ENCODE measurements at places on chromosomes 2 and 18. TPM values are rescaled to one million over a fixed set of nuclear protein-coding genes. Genes with fewer than 3 reads are reported as not detected.

SLC4A5 gene
- total RNA-seq, result 2.2 TPM

GRCh38 chr2:29106980-29107388 lies 8.2 kb upstream of the CLIP4 start:
- no peak for DNase-seq

DNA sequence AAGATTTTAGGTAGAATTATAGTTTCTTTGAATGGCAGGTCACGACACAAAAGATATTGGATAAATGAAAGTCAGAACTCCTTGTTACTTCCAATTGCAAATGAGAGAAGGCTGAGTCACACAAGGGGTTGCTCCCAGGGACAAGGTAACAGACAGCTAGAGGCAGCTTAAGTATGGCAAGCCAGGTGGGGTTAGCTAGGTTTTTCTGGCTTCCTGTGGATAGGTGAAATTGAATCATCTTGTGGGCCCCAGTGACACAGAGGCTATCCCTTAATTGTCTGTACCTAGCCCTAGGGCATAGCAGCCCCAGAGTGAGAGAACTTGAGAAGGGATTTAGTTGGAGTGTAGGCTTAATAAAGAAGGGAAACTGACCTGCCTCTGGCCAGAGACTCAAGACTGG lies 407.7 kb upstream of the SLC8A1 start:
- DNase-seq, result no peak

RAB27B gene
- 0.10 TPM for total RNA-seq

RGPD6 gene
- 17.4 TPM for total RNA-seq

GAD1 gene
- total RNA-seq, result not detected

DNA sequence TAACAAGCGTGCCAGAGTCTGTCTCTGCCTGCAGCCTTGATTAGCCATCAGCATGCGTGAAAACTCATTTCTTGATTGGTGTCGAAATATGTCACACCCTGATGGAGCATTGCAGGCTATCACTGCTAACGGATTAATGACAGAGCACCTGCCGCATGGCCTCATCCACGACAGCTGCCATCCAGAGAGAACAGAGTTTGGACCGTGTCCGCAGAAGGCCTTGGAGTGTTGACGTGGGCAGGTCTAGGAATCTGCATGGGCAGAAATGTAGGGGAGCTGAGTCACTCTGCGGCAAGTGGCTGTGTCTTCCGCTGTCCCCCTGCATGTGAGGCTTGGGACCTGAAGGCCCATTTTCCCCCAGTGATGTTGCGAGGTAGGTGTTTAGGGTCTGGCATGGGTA lies 43.0 kb downstream of the KLHL29 start:
- DNase-seq, result no peak

DNA sequence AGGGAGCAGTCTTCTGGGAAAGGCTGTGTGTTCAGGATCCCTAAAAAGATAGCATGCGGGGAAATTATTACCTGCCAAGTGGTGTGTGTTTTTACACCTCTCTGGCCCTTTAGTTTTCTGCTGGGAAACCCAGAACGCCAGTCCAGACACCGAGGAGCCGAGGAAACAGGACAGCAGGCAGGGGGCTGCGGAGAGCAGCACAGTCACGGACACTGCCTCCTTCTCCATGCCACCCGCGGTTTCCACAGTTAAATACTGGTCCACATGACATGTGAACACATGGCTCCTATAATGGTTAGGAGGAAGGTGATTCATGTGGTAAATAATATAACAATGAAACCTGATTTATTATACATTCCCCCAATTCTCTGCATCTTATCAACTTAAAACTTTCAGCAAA lies 20.4 kb downstream of the CNOT11 start:
- no peak for DNase-seq

ABCG8 gene
- not detected for total RNA-seq

Measured in left ventricle myocardium superior (tissue), 1 donor.